ENCODE measurements at places on chromosomes 3 and 15. TPM values are rescaled to one million over a fixed set of nuclear protein-coding genes. Genes with fewer than 3 reads are reported as not detected.

Gene CP
- total RNA-seq = 0.13 TPM

DNA sequence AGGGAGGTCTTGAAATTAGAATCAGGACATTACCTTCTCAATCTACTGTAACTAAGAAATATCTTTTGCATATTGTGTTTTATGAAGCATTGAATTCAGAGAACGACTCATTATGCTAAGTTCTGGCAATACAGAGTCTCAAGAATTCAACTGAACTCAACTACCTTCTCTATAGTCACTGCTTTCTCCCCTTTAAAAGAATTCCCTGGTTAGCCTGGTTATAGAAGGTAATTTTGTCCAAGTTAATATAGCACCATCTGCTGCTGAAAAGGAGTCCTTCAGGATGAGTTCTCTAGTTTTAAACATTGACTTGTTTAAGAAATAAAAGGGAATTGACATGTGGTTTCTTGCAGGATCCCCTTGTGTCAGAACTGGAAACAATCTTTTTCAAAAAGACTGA lies 60.2 kb downstream of the IL16 start:
- peak; percentile 58 for DNase-seq

DNA sequence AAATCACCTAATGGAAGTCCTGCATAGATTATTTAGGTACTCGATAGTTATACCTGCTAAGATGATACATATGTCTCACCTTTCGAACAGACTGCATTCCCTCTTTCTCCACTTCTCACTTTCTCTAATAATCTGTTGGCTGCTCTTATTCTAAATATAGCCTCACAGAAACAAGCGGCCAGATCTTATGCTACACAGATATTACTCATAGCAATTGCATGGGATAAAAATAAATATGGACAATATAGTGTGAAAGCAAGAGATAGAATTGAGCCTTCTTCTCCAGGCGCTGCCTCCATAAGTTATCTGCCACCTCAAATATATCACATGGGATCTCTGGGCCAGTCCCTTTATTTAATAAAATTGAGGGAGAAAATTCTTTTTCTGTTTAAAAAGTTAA lies 29.5 kb upstream of the TGFBR2 start:
- peak; percentile 15 for DNase-seq

Gene ANKDD1A
- 3.2 TPM for total RNA-seq

DNA sequence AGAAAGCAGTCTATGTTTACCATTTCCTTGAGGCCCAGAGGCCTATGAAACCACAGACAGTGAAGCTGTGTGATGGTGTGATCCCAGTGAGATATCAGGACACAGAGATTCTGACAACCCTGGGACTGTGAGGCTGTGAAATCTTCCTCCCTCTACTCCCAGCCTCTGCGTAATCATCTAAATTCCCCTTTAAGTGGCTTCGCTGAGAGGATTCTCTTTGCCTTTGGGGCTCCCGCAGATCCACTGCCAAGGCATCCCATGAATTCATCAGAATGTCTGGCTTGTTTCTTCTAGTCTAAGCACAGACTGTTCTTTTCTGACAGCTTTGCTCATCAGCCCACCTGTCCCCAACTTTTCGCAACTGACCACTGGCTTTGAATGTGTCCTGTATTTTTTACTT lies 901.2 kb upstream of the NR2F2 start:
- no peak for DNase-seq

GRCh38 chr3:8984526-8984925 lies 21.3 kb upstream of the RAD18 start:
- no peak for DNase-seq

Gene ATP13A5
- total RNA-seq = not detected

- no peak for DNase-seq
Observed at GRCh38 chr3:3605226-3605625, 194.0 kb upstream of the LRRN1 start.

Gene LRRK1
- 4.2 TPM for total RNA-seq

- no peak for DNase-seq
Observed at GRCh38 chr3:13371100-13372075, 48.7 kb downstream of the NUP210 start.

GRCh38 chr3:67509471-67510075 lies 144.8 kb downstream of the SUCLG2 start:
- peak; percentile 38 for DNase-seq

- peak; percentile 94 for DNase-seq
Observed at GRCh38 chr3:187745201-187746058, at the start of gene BCL6. BCL6 (minus strand) TSS chr3:187745468; CDS start chr3:187733693, 11,775 bp downstream.

- no peak for DNase-seq
Observed at GRCh38 chr3:186525369-186526255, 18.6 kb downstream of the CRYGS start.

- DNase-seq = no peak
Observed at GRCh38 chr15:33698126-33698525, 270.2 kb upstream of the CHRM5 start.
